ENCODE measurements at places on chromosomes 1 and 21.
A peak's percentile ranks its signal among the peaks of the same experiment; 100 is the strongest.

GRCh38 chr1:172637522-172637921 is 21.4 kb upstream of the FASLG start:
- DNase-seq: peak; percentile 52

GRCh38 chr1:19892628-19893168 is 10.5 kb downstream of the OTUD3 start:
- DNase-seq: no peak

DNA sequence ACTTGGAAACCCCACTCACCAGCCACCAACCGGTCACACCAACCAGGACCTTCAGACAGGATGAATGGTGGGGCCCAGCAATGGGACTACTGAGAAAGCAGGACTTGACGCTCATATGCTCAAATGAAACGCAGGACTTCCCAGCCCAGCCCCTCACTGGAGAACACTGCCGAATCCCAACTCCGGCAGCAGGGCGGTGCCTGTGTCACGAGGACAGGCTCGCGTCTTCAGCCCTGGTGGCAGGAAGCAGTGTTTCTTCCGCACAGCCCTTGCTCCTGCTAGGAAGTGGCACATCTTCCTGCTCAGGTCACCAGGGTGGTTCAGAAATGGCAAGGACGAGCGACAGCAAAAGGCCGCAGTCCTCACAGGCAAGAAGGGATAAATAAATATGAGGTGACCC is 38.9 kb downstream of the CD58 start:
- DNase-seq: no peak

DNA sequence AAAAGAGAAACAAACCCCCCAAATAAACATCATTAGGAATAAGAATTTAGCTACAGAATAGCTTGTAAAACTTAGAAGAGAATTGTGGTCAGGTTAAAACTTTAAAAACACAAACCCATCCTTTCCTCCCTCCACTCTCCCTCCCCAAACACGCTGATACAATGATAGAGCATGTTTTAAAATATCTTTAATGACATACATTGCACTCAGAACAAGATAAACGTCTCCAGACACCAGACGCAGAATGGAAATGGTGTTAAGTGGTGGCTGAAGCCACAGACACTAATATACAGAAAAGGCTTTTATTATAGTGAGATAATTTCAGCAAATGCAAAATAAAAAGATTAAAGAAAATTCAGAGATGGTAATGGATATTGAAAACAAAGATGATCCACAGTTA is 58.9 kb upstream of the SAMD13 start:
- no peak for DNase-seq

DNA sequence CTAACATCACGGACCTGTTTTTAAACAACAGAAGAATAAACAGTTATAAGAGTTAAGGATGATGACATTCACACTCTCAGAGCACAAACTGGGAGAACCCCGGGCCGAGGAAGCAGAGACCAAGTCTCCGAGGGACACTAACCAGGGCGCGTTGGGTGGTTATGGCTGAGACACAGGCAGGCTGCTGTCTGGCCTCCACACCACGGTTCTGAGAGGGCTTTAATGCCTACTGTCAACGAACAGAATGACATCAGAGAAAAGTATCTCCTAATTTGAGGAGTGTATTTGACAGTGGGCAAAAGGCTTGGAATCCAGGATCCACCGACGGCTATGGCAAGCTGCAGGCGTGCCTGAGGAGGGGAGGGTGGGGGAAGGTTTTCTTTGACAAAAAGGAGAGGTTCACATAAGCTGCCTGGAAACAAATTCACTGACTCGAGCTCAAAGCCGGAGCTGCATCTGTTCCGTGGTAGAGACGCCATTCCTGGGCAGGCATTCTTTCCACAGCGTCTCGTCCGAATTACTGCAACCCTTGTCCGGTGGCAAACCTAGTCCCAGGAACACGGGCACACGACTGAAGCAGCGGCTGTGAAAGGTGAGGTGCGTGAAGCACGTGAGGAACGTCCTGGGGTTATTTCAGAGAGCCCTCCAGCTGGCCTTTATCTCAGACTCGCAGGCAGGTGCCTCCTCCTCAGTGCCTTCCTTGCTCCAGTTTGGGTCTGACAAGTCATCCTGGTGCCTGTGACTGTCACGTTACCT is 9.4 kb downstream of the POFUT2 start:
- DNase-seq: no peak

- no peak for DNase-seq
Measured at GRCh38 chr1:162951553-162952315, 90.8 kb upstream of the CCDC190 start.

DNA sequence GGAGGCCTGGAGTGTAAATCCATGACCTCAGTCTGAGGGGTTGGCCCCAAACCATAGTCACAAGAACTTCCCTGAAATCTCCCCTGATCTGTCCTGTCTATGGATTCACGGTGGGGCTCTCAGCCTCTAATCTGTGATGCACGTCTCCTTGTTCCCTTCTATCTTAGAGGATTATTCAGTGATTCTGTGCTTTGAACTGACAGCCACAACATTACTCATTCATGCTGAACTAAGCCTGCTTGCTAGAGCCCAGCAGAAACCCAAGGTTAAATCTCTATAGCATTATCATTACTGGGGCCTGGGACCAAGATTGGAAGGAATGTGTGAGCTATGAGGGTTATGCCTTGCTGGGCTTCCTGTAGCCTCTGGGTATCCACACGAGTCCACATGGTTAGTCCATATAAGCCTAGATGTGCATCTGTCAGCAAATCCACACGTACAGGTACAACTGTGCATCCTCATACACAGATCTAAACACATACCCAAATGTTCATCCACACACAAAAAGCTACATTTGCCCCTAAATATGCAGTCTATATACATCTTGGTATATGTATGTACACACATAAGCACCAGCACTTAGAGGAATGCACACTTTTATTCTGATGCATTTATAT is 22.4 kb upstream of the MAGOH start:
- DNase-seq: no peak

- DNase-seq: no peak
Measured at GRCh38 chr1:170669586-170670530, 5.9 kb downstream of the PRRX1 start.

DNA sequence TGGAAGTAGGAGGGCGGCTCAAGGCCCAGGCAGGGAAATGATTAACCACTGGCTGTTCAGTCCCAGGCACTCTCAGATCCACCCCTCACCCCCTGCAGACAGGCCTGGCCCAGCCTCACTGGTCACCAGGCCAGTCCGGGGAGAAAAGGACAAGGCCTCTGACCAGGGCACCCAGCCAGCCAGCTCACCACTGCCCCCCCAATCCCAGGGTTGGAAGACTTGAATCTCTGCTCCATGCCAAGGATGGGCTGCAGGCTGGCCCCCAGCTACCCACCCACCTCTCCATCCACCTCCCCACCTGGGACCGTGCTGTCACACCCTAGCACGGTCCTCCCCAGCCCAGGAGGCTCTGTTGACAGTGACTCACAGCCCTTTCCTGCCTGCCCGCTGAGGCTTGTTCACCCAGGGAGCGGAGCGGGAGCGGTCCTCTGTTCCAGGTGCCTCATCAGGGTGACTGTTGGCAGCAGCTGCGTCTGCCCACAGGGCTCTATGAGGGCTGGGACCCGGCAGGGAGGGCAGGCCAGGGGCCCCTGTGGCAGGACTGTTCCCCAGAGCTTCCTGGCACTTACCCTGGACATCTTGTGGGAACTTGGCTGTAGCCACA is 2.2 kb downstream of the LAD1 start:
- no peak for DNase-seq

DNA sequence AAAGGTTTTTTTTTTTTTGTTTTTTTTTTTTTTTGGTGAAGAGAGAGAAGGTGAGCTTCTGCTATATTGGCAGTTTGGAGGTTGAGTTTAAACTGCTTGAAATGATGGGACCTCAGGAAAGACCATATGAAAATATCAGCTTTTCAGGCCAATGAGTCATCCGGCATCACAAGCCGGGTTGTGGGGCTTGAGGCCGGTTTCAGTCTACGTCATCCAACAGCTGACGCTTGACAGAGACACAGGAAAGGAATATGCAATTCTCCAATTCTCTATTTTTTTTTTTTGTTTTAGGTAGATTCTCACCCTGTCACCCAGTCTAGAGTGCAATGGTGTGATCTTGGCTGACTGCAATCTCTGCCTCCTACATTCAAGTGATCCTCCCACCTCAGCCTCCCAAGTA is 52.4 kb downstream of the KCNJ6 start:
- peak; percentile 79 for DNase-seq

- DNase-seq: no peak
Measured at GRCh38 chr1:241077386-241078147, 279.4 kb downstream of the RGS7 start.

- DNase-seq: peak; percentile 12
Measured at GRCh38 chr1:16418823-16419425, 18.3 kb downstream of the SPATA21 start.

DNA sequence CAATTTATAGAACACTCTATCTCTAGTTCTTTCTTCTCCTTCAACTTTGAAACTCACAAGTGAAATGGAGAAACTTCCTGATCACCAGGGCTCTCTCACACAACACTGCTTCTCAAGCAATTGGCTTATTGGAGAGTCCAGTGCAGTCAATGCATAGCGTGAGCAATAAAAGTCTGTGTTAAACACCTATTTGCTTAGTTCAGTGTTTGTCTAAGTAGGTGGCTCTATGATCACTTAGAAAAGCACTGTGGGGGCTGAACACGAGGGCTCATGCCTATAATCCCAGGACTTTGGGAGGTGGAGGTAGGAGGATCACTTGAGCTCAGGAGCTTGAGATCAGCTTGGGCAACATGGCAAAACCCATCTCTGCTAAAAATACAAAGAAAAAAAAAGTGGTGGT is 12.2 kb downstream of the CTSS start:
- no peak for DNase-seq

DNA sequence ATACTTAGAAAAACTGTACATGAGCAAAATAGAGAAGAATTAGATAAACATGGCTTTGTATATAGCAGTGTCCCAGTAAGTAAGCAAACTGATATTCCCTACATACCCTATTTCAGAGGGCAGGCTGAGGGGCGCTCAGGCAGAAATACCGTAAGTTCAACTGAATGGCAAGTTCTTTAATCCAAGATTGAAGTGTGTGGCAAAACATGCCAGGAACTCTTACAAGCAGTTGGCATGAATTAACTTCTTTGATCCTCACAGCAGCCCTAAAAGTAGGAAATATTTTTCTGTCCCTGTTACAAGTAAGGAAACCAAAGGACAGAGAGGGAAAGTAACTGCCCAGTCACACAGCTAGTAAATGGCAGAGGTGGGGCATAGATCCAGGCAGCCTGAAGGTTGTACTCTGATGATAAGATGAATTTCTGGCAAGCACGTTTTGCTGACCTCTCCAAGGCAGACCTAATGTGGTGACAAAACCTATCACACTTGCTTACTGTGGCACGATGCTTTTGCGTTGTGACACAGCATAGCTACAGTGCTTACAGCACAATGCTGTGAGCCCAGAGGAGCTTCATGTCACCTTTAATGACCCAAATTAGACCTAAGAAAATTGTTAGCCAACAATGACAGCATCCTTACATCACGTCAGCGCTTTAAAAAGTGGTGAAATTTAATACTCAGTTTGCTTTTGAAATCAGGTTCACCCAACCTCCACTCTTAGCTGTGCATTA is 35.0 kb upstream of the THEM4 start:
- peak; percentile 66 for DNase-seq

- no peak for DNase-seq
Measured at GRCh38 chr1:8746554-8746953, 70.9 kb downstream of the RERE start.

GRCh38 chr1:221875004-221875330 is 133.1 kb upstream of the DUSP10 start:
- DNase-seq: no peak

- DNase-seq: peak; percentile 36
Measured at GRCh38 chr1:226731257-226731893, 7.7 kb downstream of the ITPKB start.

- no peak for DNase-seq
Measured at GRCh38 chr1:163076981-163077761, 8.0 kb downstream of the RGS4 start.

- DNase-seq: no peak
Measured at GRCh38 chr1:10143961-10144485, 66.3 kb upstream of the KIF1B start.

DNA sequence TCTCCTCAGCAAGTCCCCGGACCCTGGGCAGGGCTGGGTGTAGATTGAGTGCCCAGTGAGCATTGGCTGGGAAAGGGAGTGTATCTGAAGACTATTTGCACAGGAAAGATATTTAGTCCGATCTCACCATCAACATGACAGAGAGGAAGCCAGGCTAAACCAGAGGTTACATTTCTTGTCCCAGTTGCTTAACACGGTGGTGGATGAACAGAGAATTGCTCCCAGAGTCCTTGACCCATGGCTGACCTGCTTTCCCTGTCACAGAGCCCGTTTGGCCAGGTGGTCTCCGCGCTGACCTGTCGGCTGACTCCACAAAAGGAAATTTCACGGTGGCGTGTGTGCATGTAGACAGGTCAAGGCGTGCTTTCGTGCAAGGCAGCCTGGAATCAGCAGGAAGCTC is 83.5 kb downstream of the BEND5 start:
- no peak for DNase-seq

- peak; percentile 35 for DNase-seq
Measured at GRCh38 chr1:203084588-203085527, 954 bp downstream of the MYOG start.

DNA sequence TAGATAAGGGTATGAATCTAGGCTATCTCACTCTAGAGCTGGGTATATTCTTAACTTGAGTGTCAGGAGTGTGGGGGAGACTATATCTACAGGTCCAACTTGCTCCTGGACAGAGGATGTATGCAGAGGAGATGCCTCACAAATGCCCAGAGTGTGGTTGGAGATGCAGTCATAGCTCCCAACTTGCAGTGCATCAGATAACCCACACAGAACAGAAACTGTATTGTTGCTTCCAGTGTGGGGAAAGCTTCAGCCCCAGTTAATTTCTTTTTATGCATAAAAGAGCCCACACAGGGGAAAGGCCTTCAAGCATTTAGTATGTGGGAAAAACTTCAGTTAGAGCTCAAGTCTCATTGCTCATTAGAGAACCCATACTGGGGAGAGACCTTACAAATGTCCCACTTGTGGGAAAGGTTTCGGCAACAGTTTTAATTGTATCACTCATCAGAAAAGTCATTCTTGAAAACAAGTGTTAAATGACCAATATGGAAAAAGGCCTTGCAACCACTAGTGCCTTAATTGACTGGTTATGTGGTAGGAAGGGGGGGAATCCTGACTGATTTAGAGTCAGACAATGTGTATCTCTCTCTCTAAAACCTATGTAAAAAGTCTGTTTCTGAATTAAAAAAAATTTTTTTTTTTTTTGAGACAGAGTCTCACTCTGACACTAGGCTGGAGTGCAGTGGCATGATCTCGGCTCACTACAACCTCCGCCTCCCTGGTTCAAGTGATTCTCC is 67.9 kb downstream of the EBNA1BP2 start:
- DNase-seq: no peak

GRCh38 chr1:157291083-157291482 is 152.9 kb upstream of the ETV3 start:
- DNase-seq: no peak

DNA sequence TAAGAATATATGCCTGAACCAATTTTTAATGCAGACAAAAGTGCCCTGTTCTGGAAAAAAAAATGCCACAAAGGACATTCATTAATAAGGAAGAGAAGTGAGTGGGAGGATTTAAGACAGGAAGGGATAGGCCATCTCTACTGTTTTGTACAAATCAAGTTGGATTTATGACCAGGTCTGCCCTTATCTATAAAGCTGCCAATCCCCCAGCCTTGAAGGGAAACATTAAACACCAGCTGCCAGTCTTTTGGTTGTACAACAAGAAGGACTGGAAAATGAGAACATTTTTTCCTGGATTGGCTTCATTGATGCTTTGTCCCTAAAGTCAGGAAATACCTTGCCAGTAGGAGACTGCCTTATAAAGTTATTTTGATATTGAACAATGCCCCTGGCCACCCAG is 444.0 kb downstream of the NPHP4 start:
- DNase-seq: no peak

GRCh38 chr1:97243973-97244560 is 522.5 kb downstream of the PTBP2 start:
- DNase-seq: peak; percentile 17
